Heart right ventricle (tissue), 16 donors: ENCODE measurements at places on chromosomes 5 and 9.

- no peaks in the 10 kb centered on the region for H3K27me3 ChIP-seq
- H3K36me3 ChIP-seq: no peaks in the 10 kb centered on the region
- DNase-seq: no peak
Observed at GRCh38 chr9:113499153-113499875, 35.8 kb downstream of the RGS3 start.

DNA sequence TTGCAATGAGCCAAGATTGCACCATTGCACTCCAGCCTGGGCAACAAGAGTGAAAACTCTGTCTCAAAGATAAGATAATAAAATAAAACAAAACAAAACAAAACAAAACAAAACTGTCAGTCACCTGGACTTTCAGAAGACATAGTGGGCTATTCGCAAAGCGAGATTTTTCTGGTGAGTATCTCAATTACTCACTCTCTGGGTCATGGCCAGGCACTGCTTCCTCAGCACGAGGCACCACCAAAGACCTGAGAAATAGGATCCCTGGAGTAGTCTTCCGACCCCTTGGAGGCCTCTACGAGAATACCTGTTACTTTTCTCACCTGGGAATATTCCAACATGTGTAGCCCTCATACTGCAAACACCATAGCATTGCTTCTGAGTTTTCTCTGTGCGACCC lies 201.7 kb upstream of the ZNF618 start:
- no peak overlapping the region for H3K4me3 ChIP-seq
- no peak overlapping the region for H3K27ac ChIP-seq
- H3K4me1 ChIP-seq: no peaks in the 10 kb centered on the region
- no peaks in the 10 kb centered on the region for H3K36me3 ChIP-seq

- DNase-seq: no peak
- H3K27ac ChIP-seq: no peak overlapping the region
- H3K36me3 ChIP-seq: no peaks in the 10 kb centered on the region
Observed at GRCh38 chr5:55222092-55222984, 4.8 kb downstream of the MCIDAS start.

DNA sequence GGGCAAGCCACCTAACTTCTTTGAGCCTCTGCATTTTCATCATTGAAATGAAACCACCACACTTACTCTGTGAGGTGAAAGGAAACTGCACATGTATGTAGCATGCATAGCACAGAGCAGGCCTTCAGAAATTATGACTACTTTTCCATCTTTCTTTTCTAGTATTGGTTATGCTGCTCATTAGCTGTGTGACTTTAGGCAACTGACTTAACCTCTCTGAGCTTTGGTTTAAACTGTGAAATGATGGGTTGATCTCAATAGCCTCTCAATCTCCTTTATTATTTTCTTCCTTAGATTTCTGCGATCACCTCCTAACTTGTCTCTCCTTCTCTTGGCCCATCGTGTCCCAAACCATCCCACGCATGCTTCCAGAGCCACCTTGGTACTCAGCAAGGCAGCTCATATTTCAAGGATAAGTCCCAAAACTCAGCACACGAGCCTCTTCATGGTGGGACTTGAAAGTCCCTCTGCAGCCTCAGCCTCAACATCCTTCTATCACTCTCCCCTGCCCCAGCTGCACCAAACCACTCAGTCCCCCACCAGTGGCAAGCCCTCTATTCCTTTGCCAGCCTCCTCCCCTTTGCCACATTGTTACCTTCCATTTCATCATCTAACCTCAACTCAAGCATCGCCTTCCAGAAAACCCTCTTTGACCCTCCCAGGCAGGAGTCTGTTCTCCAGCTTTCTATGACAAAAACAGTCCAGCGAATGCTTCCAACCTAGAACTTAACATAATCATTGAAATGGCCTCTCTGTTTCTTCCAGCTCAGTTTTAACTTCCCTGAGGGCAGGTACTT lies 60.3 kb upstream of the DNAH5 start:
- H3K27me3 ChIP-seq: no peaks in the 10 kb centered on the region
- no peak for DNase-seq
- no peaks in the 10 kb centered on the region for H3K36me3 ChIP-seq
- no peak overlapping the region for H3K4me3 ChIP-seq

GRCh38 chr5:132103969-132104391 lies 30.4 kb downstream of the CSF2 start:
- DNase-seq: no peak
- H3K27ac ChIP-seq: no peak overlapping the region
- peaks cover 13% of the 10 kb centered on the region for H3K4me1 ChIP-seq
- H3K36me3 ChIP-seq: no peaks in the 10 kb centered on the region
- H3K27me3 ChIP-seq: no peaks in the 10 kb centered on the region

- no peak overlapping the region for H3K27ac ChIP-seq
- no peaks in the 10 kb centered on the region for H3K27me3 ChIP-seq
- DNase-seq: no peak
- H3K4me3 ChIP-seq: no peak overlapping the region
Observed at GRCh38 chr5:149623473-149623872, 42.2 kb downstream of the ARHGEF37 start.
